ENCODE measurements at places on chromosomes 7 and 10.

GRCh38 chr10:103916876-103917275, 1.1 kb downstream of the STN1 start:
- no peak for DNase-seq

DNA sequence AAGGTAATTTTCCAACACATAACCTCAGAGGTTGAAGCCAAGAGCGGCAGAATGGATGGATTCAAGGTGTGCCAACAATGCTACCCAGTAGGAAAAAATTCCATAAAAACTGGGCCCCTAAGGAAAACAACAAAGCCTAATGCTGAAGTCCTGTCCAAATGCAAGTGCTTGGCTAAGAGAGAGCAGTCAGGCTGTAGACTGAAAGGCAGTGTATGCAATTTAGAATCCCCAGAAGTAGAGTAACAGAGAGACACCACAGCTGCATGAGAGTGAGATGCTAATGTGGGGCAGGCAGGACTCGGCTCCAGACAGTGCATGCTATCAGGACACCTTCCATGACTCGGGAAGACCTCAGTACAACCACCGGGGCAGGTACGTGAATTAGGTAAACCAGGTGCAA, 124.5 kb downstream of the ZFAND4 start:
- DNase-seq = no peak

GRCh38 chr10:79071396-79071923, 2.7 kb downstream of the ZMIZ1 start:
- DNase-seq = peak; percentile 32

- DNase-seq = no peak
These were observed 325.5 kb downstream of the LHFPL3 start for GRCh38 chr7:104653825-104654401.

- peak; percentile 33 for DNase-seq
These were observed 122.9 kb upstream of the KCTD7 start for GRCh38 chr7:66505531-66506451.

DNA sequence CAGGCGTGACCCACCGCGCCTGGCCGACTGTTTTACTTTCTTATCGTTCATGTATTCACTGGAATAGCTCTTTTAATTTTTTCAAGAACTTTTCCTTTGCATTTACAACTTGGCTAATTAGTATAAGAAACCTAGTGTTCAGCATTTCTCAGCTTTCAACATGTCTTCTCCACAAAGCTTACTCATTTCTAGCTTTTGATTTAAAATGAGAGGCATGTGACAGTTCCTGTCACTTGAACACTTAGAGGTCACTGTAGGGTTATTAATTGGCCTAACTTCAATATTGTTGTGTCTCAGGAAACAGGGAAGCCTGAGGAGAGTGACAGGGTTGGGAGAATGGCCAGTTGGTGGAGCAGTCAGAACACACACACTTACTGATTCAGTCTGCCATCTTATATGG, 125.1 kb upstream of the GPR22 start:
- no peak for DNase-seq

DNA sequence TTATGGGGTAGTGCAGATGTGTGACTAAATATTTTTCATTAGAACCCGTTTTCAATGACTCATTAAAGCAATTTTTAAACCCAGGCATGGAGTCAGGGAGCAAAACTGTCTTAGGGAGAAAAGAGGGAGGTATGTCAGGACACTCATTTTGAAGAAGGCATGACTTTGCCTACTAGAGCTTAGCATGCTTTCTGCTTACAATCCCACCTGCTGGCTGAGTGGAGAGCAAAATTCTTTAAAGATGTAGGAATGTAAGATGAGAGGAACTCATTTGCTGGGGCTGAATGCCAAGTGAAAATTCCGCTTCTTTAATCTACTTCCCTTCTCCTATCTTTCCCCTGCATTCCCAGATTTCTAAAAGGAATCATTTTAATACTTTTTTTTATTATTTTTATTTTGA, 232.6 kb downstream of the GALNT17 start:
- no peak for DNase-seq

DNA sequence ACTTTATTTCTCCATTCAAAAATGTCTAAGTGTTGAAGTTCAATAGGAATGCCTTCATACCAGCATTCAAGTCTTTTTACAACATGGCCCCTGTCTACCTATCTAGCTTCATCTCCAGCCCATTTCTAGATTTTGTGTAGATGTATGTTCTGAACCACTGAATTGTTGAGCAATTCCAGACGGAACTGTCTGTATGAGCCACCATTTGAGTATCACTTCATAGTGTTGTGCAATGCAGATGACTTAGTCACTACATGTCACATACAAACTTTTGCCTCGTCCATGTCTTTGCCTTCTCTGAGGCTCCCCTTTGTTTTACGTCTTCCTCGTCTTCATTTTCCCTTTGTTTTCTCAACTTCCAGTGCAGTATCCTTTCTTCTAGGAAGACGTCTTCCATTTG, 118.1 kb downstream of the INHBA start:
- DNase-seq = no peak

GRCh38 chr10:84348447-84348846, 20.1 kb downstream of the CCSER2 start:
- no peak for DNase-seq

GRCh38 chr10:96367470-96367869, 8.7 kb upstream of the OPALIN start:
- DNase-seq = no peak

DNA sequence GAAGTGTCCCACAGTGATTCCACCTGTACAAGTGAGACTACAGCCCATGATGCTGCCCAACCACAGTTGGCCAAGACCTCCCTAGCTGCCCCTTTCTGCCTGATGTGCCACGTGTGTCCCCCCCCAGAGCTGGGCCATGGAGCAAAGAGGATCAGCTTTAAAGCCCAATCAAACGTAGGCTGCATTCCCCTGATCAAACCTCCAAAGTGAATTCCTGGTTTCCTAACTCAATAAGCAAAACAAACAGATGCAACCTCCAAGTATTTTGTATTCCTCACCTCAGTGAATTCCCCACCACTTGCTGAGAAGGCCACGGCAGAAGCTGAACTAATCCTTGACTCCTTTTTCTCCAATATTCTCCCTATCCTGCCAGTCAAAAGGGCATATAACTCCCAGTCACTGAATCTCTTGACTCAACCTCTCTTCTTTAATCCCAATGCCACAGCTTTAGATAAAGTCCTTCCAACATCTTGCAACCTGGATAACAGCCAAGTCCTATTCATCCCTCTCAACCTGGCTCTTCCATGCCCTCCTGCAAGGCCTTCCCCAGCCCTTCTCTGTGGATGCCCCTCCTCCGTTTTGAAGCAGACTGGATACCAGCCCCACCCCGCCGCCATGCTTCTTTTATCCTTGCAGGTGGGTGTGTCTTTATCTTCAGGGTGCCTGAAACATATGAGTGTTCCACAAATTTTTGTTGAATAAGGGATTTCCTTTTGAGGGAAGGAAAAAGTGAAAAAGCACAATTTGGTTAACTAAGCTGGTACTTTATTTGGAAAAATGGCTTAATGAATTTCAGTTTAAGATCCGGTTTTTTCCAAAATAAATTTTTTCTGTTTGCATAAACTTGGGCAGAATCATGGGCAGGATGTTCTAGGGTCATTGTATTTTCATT, 285.2 kb upstream of the MKLN1 start:
- DNase-seq = no peak

DNA sequence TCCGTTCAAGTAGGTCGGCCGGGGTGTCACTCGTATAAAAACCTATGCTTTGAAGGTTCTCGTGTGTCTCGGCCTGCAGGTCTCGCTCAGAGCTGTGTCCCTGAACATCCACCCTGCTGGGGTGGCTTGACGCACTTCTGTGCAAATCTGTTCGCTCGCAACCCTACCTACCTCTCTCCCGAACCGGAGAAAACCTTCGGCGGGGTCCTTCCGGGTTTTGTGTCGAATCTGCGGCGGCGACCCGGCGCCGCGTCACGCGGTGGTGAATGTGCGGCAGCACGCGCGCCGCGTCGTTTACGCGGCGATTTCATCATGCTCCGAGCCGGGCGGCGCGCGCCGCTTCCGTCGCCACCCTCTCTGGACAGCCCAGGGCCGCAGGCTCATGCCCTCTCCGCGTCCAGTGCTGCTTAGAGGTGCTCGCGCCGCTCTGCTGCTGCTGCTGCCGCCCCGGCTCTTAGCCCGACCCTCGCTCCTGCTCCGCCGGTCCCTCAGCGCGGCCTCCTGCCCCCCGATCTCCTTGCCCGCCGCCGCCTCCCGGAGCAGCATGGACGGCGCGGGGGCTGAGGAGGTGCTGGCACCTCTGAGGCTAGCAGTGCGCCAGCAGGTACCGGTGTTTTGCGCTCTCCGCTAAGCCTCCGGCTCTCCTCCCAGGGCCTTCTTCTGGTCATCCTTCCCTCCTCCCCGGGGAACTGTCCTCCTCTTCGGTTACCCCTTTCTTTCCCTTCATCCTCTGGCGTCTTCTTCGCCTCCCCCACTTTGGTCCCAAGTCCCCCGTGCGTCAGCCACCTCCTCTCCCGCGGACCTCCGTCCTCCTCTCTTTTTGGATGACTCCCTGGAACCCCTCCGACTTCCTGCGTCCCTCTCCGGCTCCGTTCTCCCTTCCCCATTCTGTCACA, at the start of gene GARS1:
Gene GARS1 (plus strand): TSS at position 339 of the 896 bp plus-strand sequence. CDS start 44 bp downstream, at position 383.
- peak; percentile 94 for DNase-seq

GRCh38 chr7:152180587-152180986, 155.1 kb downstream of the GALNT11 start:
- peak; percentile 79 for DNase-seq

DNA sequence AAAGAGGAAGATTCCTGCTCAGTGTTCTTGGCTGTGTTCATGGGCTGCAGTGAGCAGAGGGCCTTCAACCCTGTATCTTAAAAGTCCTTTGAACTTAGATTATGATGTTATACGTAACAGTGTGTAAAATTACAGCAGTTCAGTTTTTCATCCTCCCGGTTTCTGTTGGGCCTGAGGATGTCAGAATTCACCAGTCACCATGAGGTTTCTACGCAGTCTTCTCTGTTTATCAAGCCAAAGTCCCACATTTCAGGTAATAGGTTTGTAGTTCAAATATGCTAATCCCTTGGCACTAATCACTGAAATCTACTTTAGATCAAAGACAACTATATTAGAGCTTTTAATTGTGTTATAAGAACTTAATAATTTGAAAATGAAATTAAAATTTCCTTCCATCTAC, 24.9 kb downstream of the PLEKHA8 start:
- no peak for DNase-seq

DNA sequence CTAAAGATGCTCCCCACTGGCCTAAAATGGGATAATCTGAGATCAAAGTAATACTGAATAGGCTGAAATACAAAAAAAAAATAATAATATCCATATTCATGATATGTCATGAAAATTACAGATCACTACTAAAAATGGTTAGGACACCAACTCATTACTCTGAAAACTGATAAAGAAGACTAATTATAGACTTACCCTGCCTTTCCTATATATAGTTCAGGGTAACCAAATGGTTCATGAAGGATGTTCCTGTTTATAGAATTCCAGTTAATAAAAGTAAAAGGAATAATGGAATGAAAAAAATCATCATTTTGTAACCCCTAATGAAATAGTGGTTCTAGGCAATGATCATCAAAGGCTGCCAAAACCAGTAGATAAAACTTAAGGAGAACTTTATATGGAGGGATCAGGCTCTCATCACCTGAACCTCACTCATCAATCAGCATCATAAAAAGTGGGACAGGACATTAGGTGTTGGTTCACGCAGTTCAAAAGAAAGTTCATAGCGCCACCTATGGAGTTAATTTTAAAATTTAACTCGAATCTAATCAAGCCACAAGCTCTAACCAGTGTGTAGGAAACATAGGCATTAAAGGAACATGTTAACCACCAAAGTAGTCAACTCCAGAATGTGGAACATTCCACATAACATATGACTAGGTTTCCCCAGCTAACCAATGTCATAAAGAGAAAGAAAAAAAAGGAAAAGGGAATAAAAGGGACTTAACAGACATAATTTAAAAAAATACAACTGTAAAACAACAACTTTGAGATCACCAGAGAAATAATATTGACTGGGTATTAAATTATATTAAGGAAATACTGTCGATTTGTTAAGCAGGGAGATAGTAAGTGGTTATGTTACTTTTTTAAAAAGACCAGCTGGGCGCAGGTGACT, 35.7 kb downstream of the P4HA1 start:
- peak; percentile 38 for DNase-seq

Data from erythroblast (primary cell).